ENCODE measurements at places on chromosomes 12 and 14.

DNA sequence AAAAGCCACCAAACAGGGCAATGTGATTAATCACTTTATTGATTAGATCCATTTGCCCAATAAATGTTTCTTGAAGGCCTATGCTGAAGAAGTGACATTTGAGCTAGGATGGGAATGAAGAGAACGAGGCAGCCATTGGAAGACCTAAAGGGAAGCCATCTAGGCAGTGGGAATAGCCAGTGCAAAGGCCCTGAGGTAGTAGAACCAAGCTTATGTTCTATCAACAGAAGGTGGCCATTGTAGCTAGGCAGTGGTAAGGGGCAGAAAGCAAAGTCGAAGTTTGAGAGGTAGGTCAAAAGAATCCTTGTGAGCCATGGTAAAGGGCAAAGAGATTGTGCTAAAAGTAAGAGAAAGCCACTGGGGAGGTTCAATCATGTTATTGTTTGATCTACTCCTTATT, 173.1 kb downstream of the ITPR2 start:
- no peak for DNase-seq

- no peak for DNase-seq
These were observed 313.1 kb downstream of the ADGRD1 start for GRCh38 chr12:131266591-131267467.

GRCh38 chr12:61991661-61992060, 268.5 kb upstream of the USP15 start:
- peak; percentile 19 for DNase-seq

- DNase-seq = no peak
These were observed 18.3 kb upstream of the VASH1 start for GRCh38 chr14:76742966-76743365.

DNA sequence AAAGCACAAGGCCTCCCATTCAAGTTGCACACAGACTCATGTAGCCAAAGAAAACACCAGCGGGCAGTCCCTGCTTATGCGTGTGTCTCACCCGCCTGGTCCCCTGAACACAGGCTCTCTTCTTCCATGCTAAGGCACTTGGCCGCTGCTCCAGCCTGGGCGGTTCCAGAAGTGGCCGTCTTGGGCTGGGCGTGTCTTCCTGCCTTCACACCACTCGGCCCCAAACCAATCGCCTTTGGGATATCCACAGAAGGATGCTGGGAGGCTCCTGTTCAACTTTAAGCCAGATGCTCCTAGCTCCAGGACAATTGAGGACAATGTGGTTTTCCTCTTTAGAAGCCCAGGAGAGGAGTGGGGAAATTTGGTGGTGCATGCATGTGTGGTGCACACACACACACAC, 2.2 kb downstream of the SCARB1 start:
- DNase-seq = no peak

GRCh38 chr12:14264778-14265177, 100.7 kb upstream of the ATF7IP start:
- peak; percentile 90 for DNase-seq

DNA sequence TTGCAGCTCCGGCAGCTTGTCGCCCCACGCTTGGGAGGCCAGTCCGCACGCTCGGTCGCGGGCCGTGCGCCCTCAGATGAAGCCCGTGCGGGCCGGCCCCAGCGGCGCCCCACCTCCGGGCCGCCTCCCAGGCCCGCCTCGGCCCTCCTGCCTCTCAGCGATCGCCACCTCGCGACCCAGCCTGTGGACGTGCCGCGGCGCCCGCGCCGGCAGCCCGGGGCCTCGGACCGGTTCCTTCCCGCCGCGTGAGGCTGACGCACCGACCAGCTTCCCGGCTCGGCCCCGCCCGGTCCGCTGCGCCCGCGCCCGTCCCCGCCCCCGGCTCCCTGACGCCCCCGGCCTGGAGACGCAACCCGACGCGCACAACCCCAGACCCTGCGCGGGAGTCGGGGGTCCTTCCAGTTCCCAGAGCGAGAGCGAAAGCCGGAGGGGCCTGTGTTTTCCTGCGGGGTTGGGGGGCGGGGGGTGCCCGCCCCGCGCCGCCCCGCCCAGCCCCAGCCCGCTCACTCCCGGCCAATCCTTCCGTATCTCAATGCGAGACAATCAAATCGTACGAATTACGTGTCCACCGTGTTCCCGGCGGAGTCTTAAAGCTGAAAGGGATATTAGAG, at the start of gene ERO1A:
ERO1A (minus strand) TSS at position 78 of the 611 bp plus-strand sequence; CDS start at position 1, 77 bp downstream.
- peak; percentile 92 for DNase-seq

DNA sequence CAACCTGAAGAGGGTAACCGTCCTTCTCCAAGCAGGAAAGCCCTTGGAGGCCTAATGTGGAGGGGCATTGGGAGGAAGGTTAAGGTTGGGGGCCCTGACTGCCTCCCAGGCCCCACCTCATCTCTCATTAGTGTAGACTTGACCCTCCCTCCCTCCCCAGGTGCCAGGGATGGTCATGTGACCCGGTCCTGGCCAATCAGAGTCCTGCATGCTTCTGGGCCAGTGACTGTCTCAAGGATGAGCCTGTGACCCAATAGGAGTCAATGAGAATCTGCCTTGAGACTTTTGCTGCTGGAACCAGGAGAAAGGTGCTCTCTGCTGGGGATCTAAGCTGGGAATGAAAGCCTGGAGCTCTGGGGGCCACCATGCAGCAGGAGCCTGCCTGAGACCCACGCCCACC, 70.8 kb downstream of the NCOR2 start:
- DNase-seq = no peak

- DNase-seq = no peak
These were observed 3.6 kb downstream of the YBX3 start for GRCh38 chr12:10719482-10719881.

DNA sequence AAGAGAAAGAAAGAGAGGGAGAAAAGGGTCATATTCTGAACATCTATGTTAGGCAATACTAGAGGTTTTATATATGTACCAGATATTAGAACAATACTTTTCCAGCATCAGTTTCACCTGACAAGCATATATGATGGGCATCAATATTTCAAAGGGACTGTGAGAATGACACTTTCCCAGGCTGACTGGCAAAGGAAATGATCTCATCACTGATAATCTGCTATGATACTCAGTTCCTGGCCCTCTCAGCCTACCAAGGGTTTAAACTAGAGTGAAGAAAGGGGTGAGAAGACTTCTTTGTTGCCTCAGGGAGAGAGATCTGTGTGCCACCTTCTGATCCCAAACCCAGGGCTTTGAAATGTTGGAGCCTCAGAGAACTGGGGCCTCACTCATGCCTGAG, 183.5 kb downstream of the TTC8 start:
- no peak for DNase-seq

DNA sequence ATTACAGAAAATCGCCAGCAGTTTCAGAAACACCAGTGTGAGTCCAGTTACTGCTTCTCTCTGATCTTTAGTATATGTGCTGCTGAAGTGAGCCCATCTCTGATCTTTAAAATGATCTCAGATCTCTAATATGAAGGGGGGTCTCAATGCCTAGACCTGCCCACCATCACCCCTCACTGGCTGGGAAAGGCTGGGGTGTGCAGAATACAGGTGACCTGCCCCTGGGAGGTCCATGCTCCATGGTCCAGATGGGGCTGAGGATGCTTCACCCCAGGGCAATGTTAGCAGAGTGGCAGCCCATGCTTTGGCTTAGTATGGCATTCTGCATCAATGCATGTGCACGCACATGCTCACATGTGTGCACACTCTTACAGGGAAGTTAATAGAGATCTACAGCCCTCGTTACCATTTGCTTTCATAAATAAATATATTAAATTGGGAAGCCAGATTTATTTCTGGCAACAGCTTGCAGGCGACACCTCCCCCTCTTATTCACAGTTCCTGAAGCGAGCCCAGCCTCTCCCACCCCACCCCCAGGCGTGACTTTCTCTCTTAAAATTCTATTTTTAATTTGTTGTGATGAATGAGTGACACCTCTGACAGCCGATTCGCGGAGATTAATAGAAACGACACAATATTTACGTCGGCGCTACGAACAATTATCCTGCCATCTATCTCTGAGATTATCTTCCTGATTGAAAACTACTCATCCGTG, 104.7 kb upstream of the ESRRB start:
- no peak for DNase-seq

GRCh38 chr14:101442451-101442850, 118.8 kb upstream of the DIO3 start:
- no peak for DNase-seq

- DNase-seq = no peak
These were observed 138.9 kb upstream of the CCND2 start for GRCh38 chr12:4134448-4135263.

DNA sequence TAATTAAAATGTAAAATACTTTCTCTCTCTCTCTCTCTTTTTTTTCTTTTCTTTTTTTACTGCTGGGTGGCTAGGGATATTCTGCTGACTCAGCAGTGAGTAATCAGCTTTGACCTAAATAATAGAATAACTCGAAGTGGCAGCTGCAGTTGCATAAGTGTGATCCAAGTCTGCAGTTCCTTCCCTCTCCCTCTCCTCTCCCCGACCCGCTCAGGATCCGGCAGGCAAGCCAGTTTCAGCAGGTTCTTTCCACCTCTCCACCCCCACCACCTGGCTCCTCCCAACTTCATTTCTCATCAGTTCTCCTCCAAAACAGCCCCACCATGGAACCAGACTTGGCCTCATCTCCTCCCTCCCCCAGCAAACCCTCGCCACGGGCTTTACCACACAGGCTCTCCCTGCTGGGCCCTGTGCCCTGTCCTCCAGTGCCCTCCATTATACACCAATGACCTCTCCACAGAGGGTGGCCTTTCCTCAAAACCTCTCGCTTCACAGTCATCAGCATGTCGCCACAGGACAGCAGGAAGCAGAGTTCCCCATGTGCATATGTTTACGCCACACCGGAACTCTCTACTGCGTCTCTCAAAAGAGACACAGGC, 22.4 kb downstream of the SLC7A8 start:
- peak; percentile 92 for DNase-seq

GRCh38 chr12:68794653-68795251, 13.2 kb upstream of the MDM2 start:
- DNase-seq = no peak

DNA sequence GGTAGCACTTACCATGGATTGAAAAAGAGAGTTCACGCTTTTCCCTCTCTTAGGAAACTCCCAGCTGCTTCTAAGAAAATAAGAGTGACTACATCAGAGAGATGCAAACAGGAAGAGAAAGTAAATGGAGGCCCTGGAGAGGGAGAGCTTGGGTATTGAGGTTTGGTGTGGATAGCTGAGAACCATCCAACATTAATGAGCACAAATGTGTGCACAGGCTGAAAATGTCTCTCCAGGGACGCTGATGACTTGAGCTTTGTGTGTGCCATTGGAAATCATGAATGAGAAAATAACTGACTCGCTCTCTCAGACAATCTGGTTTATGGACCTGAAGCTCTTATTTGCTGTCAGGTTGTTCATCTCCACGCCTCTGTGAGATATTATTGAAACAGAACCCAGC, 318.8 kb downstream of the NRXN3 start:
- no peak for DNase-seq

DNA sequence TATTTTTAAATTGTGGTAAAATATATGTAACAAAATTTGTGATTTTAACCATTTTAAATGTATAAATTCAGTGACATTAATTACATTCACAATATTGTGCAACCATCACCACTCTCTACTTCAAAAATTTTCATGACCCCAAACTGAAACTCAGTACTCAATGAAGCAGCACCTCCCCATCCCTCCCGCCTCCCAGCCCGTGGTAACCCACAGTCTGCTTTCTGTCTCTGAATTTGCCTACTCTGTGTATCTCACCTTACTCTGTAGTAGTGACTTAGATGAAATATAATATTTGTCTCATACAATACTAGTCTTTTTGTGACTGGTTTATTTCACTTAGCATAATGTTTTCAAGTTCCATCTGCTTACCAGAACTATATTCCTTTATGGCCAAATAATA, 36.2 kb downstream of the EML1 start:
- no peak for DNase-seq

GRCh38 chr12:65881965-65882413, 57.7 kb downstream of the HMGA2 start:
- DNase-seq = peak; percentile 79

DNA sequence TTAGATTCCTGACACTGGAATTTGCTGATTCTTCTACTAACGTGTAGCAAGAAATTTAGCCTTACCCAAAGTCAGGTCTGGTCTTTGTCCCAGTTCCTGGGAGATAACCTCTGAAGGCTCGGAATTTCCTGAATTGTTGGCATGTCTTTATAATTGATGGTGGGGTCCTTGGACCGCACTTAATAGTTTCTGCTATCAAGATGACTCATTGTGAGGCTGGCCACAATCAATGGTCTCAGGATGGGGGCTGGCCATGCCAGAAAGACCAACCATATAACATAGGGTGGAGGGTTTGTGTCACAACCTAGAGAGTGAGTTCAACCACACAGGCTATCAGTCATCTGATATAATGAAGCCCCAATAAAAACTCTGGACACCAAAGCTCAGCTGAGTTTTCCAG, 259.7 kb downstream of the DAD1 start:
- no peak for DNase-seq

GRCh38 chr12:26095186-26095585, 29.7 kb downstream of the BHLHE41 start:
- no peak for DNase-seq

DNA sequence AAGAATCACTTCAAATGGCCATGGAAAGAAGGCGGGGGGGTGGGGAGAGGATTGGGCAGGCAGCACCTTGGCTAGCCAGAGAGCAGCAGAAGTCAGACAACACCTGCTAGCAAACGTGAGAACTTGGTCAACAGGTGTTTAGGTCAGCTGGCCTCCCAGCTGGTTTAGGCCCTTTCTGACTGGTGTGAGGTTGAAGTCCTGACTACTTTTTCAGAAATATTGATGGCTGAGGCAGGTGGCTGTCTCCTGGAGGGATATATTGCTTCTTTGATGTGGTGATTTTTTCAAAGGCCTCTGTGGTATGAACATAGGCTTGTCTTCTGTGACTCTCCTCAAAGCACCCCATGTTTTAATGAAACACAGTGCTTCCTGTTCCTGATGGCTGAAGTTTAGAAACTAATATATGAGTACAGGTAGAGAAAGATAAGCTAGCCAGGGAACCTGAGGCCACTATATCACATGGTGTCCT, 238.2 kb upstream of the SSTR1 start:
- DNase-seq = no peak

- no peak for DNase-seq
These were observed 821.9 kb downstream of the VRK1 start for GRCh38 chr14:97618917-97619690.

DNA sequence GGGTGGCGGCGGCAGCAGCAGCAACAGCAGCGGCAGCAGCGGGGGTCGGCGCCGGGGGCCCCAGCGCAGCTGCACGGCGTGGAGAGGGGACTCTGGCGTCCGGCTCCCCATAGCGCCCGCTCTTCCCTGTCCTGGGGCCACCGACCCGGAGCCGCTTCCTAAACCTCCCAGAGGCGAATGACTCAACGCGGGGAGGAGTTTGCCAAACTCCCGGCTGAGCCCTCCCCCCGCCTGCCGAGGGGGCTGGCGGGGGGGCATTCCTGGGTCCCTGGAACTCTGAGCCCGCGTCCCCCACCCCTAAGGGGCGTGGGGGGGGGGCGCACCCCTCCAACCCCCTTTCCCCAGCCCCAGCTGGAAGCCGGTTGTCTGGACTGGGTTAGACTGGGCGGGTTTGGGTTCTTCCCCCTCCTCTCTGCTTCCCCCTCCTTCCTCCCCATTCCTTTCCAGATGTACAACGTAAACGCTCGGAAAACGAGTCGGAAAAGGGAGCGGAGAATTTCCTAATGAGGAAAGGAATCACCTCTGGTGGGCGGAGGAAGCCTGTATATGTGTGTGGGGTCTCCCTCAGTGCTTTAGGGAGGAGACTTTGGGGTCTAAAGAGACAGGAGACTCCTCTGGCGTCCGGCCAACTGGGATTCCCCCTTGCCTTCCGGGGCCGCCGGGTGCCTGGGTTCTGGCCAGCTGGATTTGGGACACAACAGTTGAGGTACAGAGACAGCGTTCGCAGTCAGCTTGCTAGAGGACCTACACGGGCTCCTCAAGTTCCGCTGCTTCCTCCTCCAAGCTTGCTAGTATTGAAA, at the start of gene ITGA5:
ITGA5 (minus strand) TSS at position 179 of the 800 bp plus-strand sequence; CDS start at position 111, 68 bp downstream.
- DNase-seq = peak; percentile 50

GRCh38 chr12:77042833-77043232, 22.5 kb downstream of the E2F7 start:
- no peak for DNase-seq
